ENCODE measurements at places on chromosomes 7 and 10.

DNA sequence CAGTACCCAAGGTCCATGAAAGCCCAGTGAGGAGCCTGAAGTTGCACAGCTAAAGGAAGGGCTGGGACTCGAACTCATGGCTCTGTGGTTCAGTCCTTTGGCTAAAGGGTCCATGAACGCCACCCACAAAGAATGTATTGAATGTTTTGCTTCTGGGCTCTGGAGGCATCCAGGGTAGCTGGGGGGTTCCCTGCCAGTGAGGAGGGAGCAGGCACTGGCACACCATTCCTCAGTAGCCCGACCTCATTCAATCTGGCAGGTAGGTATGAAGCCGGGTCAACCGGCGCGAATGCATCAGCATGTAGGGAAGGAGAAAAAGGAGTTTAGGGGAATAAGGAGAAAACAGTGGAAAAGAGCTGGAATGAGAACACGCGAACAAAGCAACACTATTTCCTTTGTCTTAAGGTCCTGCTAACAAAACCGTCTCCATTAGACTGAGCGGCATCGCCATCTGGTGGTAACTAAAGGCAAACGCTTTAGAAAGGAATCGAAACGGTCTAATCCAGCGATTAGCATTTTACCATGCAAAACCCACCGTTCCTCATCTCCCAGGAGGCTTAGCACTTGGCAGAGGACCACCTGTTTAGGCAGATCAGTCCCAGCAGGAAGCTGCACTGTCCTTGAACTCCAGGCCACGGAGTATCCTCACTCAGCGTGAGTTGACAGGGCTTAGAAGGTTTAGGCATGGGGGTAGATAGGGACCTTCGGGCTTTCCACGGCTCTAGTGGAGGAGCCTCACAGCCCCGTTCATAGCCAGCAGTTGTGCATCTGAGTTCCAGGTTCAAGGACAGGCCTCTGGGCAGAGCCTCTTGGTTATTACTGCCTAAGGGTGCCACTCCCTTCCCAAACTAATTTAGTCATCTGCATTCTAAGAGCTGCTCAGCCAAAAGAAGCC lies 122.8 kb downstream of the UBE2H start:
- DNase-seq: no peak

DNA sequence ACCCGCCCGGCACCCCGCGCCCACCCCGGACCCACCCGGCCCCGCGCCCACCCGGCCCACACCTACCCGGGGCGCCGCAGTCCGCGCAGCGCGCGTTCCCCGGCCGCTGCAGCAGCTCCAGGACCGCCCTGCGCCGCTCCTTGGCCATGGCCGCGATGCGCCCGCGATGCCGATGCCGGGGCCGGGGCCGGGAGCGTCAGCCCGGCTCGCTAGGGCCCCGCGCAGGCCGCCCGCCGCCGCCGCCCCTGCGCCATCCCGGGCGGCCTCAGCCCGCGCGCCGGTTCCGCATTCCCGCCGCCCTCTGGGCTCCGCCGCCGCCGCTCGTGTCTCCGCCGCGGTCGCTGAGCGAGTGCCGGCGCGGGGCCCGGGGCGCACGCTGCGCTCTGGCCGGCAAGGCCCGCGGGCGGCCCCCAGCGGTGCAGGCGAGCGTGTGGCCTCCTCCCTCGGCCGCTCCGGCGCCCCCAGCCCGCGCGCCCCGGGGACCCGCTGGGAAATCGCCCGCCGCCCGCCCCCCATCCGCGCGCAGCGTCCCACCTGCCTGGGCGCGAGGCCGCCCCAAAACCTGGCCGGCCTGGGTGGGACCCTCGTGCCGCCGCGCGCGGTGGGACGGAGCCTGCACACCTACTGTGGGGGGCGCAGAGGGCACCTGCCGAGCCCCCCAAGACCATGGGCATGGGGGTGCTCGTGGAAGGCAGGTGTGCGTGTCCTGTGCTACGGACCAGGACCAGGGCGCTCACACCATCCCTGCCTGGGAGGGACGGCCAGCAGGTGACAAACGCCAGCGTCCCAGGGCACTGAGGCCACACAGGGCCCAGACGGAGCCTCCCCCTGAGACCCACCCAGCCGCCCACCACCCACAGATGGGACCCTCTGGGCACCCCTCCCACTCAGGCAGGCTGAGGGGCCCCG lies at the start of gene ADAP1:
TSS of gene ADAP1 (minus strand) at position 351 of the 909 bp plus-strand sequence. CDS start at position 148, 203 bp downstream.
- peak; percentile 59 for DNase-seq

GRCh38 chr10:13845897-13846296 lies 259.1 kb downstream of the PRPF18 start:
- DNase-seq: no peak

- DNase-seq: peak; percentile 28
These were observed 123.0 kb downstream of the CXCL12 start for GRCh38 chr10:44261710-44262455.
